ENCODE measurements at places on chromosomes 7 and 10. TPM values are rescaled to one million over a fixed set of nuclear protein-coding genes. Genes with fewer than 3 reads are reported as not detected.

DNA sequence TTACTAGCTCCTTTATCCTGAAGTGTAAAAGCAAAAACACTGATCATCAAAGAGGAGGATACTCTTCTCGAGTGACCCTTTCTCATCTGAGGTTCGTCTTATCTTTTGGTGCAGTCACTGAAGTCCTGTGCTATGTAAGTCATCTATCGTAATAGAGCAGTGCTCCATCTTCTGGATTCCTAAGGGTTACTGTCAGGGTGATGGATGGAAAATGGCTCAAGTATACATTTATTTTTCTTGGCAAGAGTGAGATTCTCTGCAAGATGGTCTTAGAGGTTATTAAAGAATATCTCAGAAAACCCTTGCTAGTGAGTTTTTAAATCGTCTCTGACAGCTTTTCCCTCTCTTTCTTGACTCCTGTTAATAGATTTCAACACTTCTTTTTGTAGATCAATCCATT, 12.4 kb downstream of the PRKG1 start:
- H3K27ac ChIP-seq = no peak overlapping the region
- no peak overlapping the region for H3K4me3 ChIP-seq
- H3K27me3 ChIP-seq = no peaks in the 10 kb centered on the region
- H3K36me3 ChIP-seq = no peaks in the 10 kb centered on the region
- H3K4me1 ChIP-seq = no peaks in the 10 kb centered on the region

DNA sequence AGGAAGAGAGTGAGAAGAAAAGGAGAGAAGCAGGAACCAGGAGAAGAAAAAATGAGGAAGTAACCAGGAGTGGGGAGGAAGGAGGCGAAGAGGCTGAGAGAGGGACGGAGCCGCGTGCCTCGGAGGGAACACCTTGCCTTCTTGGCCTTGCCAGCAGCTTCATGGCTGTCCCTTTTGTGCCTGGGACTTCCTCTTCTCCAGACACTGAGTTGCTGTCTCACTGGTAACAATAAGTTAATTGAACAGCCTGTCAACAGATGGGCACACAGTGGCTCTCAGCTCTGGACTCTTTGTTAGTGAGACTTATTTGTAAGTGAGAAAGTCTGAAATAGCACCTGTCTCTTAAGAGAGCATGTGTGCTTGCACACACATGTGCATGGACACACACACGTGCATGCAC, 83.2 kb downstream of the GATA3 start:
- no peaks in the 10 kb centered on the region for H3K27me3 ChIP-seq
- H3K36me3 ChIP-seq = no peaks in the 10 kb centered on the region
- H3K4me3 ChIP-seq = no peak overlapping the region
- H3K27ac ChIP-seq = no peak overlapping the region
- no peak for DNase-seq
- H3K4me1 ChIP-seq = no peaks in the 10 kb centered on the region

- H3K4me1 ChIP-seq = no peaks in the 10 kb centered on the region
- H3K27ac ChIP-seq = no peak overlapping the region
- H3K4me3 ChIP-seq = no peak overlapping the region
- H3K27me3 ChIP-seq = no peaks in the 10 kb centered on the region
Measured at GRCh38 chr7:122006687-122007086, 133.7 kb downstream of the PTPRZ1 start.

DNA sequence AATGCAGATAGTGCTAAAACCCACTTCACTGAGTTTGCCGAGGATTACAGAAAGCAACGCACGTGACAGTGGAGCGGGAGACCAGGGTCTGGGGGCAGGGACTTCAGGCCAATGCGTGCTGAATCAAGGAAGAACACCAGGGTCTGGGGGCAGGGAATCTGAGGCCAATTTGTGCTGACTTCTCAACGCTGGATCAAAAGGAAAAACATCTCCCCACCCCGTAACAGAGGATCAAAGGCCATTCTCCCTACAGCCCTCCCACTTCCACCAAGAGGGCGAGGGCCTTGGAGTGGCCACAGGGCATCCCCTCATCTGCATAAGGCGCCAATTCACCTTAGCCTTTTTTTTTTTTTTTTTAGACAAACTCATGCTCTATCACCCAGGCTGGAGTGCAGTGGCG, 22.3 kb upstream of the BNIP3 start:
- H3K27me3 ChIP-seq = no peaks in the 10 kb centered on the region
- H3K4me1 ChIP-seq = peaks cover 12% of the 10 kb centered on the region
- no peaks in the 10 kb centered on the region for H3K36me3 ChIP-seq
- no peak for DNase-seq

DNA sequence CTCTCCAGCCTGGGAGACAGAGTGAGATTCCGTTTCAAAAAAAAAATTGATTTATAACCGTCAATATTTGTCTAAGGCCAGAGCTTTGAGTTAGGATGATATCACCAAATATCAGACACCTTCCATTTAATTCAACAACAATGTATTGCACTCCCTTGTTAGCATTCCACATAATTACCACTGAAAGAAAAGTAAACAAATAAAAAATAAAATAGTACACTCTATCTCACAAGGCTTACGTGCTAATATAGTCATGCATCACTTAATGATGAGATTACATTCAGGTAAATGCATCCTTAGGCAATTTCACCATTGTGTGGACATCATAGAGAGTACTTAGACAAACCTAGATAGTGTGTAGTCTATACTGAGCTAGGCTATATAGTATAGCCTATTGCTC, 127.6 kb upstream of the RHOBTB1 start:
- H3K27me3 ChIP-seq = no peaks in the 10 kb centered on the region
- no peak for DNase-seq
- H3K36me3 ChIP-seq = no peaks in the 10 kb centered on the region
- no peaks in the 10 kb centered on the region for H3K4me1 ChIP-seq
- no peak overlapping the region for H3K27ac ChIP-seq

The TRDMT1 gene
- 39.7 TPM for total RNA-seq

Measured in thyroid gland (tissue), 4 donors.